Thoracic aorta (tissue), 2 donors: ENCODE measurements at places on chromosomes 1 and 21.

DNA sequence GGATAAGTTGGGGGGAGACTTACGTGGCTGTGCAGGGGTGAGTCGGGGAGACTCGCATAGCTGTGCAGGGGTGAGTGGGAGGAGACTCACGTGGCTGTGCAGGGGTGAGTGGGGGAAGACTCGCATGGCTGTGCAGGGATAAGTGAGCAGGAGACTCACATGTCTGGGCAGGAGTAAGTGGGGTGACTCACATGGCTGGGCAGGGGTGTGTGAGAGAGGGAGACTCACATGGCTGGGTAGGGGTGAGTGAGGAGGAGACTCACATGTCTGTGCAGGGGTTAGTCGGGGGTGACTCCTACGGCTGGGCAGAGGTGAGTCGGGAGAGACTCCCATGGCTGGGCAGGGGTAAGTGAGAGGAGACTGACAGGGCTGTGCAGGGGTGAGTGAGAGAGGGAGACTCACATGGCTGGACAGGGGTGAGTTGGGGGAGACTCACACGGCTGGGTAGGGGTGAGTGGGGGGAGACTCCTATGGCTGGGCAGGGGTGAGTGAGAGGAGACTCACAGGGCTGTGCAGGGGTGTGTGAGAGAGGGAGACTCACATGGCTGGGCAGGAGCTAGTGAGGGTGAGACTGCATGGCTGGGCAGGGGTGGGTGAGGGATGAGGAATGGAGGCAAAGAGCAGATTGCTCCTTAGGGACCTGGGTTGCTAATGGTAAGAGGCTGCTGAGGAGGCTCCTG is 56.0 kb upstream of the ABCG1 start:
- H3K4me3 ChIP-seq, result no peak overlapping the region
- H3K27me3 ChIP-seq, result no peaks in the 10 kb centered on the region
- H3K4me1 ChIP-seq, result no peaks in the 10 kb centered on the region

DNA sequence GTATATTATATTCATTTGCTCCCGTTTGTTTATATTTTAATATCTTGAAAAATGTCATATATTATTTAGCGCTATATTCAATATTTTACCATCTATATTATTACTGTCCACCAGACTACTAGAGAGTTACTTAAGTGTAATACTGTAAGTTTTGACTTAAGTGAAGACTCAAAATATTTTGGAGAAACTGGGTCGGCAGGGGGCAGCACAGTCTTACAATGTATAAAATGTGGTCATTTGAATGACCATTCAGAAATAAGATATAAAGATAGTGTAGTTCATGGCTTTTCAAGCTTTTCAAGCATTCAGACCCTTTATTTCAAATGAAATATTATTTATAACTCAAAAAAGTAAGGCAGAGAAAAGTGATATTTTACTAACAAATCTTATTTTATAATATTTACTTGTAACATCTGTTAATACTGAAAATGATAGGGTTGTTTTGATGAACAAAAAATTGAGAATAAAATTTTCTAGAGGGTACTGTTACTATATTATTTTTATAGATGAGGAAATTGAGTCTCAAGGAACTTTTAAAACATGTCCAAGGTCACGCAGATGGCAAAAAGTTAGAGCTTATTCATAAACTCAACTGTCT is 89.0 kb upstream of the SERTAD4 start:
- H3K27ac ChIP-seq, result no peak overlapping the region
- H3K27me3 ChIP-seq, result no peaks in the 10 kb centered on the region
- no peak overlapping the region for H3K4me3 ChIP-seq
- peak; percentile 31 for DNase-seq
- no peaks in the 10 kb centered on the region for H3K4me1 ChIP-seq
- no peaks in the 10 kb centered on the region for H3K36me3 ChIP-seq

- no peak overlapping the region for H3K4me3 ChIP-seq
- H3K27me3 ChIP-seq, result no peaks in the 10 kb centered on the region
- H3K36me3 ChIP-seq, result no peaks in the 10 kb centered on the region
- DNase-seq, result no peak
These were observed 42.6 kb downstream of the BACE2 start for GRCh38 chr21:41210426-41211059.

- DNase-seq, result no peak
- no peak overlapping the region for H3K4me3 ChIP-seq
- H3K4me1 ChIP-seq, result no peaks in the 10 kb centered on the region
- no peaks in the 10 kb centered on the region for H3K27me3 ChIP-seq
- no peaks in the 10 kb centered on the region for H3K36me3 ChIP-seq
These were observed 58.0 kb downstream of the MATN1 start for GRCh38 chr1:30665216-30666010.

DNA sequence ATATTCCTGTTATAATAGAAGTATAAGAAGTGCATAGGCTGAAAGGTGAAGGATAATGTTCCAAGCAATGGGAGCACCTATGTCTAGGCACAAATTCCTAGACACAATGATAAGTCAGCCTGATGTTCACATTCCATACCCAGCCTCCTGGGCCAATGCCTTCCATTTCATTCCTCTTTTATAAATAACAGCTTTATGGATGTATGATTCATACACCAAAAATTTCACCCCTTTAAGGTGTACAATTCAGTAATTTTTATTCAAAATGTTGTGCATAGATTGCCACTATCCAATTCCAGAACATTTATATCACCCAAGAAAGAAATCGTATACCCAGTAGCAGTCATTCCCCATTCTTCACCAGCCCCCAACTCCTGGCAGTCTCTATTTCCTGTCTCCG is 118.8 kb downstream of the BRINP2 start:
- no peaks in the 10 kb centered on the region for H3K36me3 ChIP-seq
- no peak for DNase-seq
- no peak overlapping the region for H3K27ac ChIP-seq
- no peaks in the 10 kb centered on the region for H3K27me3 ChIP-seq
- no peaks in the 10 kb centered on the region for H3K4me1 ChIP-seq

DNA sequence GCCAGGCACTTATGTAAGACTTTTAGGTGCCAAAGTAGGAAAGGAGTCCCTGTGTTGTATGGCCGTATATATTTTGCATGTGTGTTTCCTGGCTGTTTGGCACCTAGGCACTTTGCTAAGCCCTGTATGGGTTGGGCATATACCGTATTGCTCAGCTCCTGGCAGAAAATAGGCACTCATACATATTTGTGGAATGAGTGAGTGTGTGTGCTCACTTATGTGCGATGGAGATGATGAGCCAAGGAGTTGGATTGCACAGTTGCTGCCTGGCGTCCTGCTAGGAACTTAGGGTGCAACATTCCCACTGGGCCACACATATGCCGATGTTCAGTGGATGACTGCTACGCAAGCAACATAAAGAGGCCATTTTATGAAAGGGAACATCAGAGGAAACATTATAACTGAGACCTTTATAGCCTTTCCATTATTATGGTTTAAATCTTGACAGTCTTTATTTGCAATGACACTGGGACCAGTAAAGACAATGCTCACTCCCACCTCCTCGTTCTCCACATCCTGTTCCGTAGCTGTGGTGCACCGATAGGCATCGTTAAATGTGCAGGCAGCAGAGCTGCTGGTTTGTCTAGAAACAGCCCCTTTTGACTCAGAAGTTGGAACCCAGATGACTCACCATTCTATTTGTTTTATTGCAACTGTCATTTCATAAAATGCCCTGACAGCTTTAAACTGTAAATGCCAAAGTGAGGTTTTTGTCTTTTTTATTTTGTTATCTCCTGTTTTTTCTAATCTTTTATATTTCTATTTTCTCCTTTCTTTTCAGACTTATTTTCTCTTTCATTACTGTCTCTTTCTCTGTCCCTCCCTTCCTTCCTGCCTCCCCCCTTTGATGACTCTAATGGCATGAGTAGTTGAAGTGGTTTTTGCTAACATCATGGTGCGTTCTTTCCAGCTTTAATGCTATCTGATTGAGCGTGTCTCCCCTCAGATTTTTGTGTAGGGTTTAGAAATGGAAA is 36.1 kb downstream of the PEX14 start:
- H3K4me3 ChIP-seq, result peak overlapping the region; percentile 28
- no peaks in the 10 kb centered on the region for H3K36me3 ChIP-seq
- H3K27ac ChIP-seq, result peak overlapping the region; percentile 25
- no peaks in the 10 kb centered on the region for H3K27me3 ChIP-seq
- peaks cover 37% of the 10 kb centered on the region for H3K4me1 ChIP-seq

DNA sequence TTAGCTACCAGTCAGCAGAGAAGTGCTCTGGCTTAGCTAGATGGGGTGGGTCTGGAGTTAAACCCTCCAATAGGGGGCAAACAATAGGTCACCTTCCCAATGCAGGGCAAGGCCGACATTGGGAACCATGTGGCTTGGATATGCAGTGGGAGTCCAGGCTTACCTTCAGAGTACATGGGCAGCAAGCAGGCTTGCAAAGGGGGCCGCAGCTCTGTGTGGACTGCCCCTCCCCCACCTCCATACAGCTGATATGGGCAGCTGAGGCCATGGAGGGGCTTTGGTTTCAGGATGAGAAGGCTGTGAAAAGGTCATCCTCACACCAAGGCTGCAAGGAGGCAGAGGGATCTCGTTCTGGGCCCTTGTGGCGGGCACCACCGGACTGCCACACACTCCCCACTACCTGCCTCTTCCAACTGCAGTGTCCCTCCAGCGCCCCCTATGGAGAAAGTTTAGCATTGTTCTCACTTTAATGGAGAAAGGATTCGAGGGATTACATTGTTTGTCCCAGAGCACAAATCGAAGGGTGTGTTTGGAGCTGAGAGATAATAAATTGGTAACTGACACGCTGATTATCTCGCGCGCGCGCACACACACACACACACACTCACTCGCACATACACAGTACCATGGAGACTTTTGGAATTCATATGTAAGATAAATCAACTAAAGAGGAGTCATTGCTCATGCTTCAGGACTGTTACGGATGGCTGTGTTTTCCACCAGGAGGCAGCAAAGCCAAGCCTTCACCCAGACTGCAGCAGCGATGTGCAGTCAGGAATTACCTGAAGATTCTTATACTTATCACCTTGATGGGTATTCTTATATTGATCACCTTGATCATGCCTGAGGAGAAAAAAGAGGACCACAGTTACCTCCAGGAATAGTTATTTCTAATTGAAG is 7.0 kb upstream of the SMCP start:
- DNase-seq, result no peak
- no peaks in the 10 kb centered on the region for H3K27me3 ChIP-seq
- H3K36me3 ChIP-seq, result no peaks in the 10 kb centered on the region
- no peak overlapping the region for H3K27ac ChIP-seq
- no peak overlapping the region for H3K4me3 ChIP-seq
- H3K4me1 ChIP-seq, result no peaks in the 10 kb centered on the region

DNA sequence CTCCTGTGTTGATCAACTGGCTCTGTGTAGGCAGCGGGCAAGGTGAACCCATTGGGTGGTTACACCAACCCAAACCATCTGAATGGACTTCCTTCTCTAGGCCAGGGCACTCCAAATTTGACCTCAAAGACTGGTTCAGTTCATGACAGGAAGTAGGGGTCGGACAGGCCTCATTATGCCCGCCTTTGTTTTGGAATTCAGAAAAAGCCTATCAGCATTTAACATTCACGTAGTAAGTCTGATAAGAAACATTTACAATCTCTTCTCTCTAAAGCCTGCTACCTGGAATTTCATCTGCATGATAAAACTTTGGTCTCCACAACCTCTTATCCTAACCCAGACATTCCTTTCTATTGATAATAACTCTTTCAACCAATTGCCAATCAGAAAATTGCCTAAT is 97.1 kb upstream of the ETV3 start:
- H3K27ac ChIP-seq, result no peak overlapping the region
- no peaks in the 10 kb centered on the region for H3K4me1 ChIP-seq
- no peak overlapping the region for H3K4me3 ChIP-seq
- no peaks in the 10 kb centered on the region for H3K27me3 ChIP-seq
- DNase-seq, result no peak

DNA sequence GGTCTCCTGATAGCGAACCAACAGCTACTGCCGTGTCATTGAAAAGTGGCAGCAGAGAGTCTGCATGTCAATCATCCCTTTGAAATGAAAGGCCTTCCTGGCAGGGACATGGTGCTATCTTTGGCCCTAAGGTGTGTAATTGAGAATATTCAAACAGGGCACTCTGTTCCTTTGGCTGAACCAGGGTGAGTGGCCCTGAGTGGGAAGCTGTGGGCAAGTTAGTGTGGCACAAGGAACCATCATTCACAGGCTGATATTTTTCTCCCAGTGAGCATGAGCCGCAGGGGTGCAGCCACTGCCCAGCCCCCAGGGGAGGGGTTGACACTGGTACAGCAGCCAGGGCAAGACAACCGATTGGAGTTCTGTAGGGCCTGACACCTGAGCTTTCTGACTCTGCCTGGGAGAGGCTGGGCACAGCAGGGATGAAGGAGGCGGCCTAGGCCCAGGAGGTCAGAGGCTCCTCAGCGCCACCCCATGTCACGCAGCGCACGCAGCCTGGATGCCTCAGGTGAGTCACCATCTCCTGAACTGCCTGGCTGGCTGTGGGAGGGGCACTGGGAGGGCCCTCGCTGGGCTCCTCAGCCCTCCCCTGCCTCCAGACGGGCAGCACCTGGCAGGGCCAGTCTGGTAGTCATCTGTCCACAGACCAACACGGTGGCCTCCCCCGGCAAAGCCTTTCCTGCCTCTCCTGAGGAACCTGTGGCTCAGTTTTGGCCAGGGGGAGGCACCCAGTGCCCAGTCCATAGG is 13.2 kb downstream of the QSOX1 start:
- no peaks in the 10 kb centered on the region for H3K36me3 ChIP-seq
- DNase-seq, result no peak
- H3K27me3 ChIP-seq, result no peaks in the 10 kb centered on the region
- H3K4me3 ChIP-seq, result no peak overlapping the region
- peaks cover 30% of the 10 kb centered on the region for H3K4me1 ChIP-seq

DNA sequence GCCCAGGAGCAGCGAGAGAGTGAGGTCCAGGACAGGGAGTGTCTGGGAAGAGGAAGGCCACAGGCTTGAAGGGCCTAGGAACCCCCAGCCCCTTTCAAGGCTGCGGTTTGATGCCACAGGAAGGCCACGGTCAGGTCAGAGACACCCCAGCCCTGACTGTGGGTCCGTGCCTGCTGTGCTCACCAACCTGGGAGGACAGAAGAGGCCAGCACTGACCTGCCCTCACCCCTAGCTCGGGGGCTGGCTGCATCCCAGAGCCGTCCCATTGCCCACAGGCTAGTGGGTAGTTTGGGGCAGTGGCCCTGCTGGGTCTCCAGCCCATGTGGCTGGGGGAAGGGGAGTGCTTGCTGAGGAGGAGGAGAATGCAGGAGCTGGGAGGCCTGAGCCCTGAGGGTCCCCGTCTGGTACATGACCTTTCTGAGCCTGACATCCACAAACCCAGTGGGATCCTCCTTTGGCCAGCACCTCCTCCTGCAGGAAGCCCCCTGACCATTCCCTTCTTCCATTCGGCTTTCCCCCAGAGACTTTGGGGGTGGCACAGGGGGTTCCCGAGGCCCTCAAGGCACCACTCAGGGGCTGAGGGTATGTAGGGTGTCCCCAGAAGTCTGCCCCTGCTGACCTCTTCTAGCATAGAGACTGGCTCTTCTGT is 54.3 kb downstream of the WNT9A start:
- DNase-seq, result no peak
- H3K27ac ChIP-seq, result no peak overlapping the region
- H3K4me3 ChIP-seq, result no peak overlapping the region
- H3K27me3 ChIP-seq, result no peaks in the 10 kb centered on the region

DNA sequence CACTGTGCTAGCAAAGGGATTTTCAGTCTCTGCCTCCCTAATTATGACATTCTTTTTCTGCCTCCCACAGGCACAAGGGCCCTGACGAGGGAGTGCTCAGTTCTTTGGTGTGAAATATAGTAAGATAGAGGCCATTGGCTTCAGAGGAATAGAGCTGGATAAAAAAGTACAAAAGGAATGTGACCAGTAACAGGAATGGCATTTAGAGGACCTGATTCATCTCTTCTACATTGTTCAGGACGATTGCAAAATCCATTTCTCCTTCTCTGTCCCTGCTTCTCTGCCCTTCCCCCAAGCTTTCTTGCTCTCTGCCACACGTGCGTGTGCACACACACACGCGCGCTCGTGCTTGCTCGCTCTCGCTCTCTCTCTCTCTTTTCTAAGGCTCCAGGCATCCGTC is 668.2 kb downstream of the KIF26B start:
- H3K27ac ChIP-seq, result no peak overlapping the region
- no peaks in the 10 kb centered on the region for H3K27me3 ChIP-seq
- no peak overlapping the region for H3K4me3 ChIP-seq
